ENCODE measurements at places on chromosomes 6 and 20.

GRCh38 chr6:137307163-137307854 is 88.1 kb upstream of the IFNGR1 start:
- DNase-seq: no peak

- no peak for DNase-seq
Observed at GRCh38 chr6:170024940-170025339, 265.9 kb downstream of the DLL1 start.

GRCh38 chr6:41372832-41373626 is 37.6 kb downstream of the NCR2 start:
- DNase-seq: no peak

GRCh38 chr20:30500829-30501440 is 756.5 kb upstream of the DEFB115 start:
- DNase-seq: no peak

- no peak for DNase-seq
Observed at GRCh38 chr6:87628881-87629280, 38.9 kb downstream of the ORC3 start.

DNA sequence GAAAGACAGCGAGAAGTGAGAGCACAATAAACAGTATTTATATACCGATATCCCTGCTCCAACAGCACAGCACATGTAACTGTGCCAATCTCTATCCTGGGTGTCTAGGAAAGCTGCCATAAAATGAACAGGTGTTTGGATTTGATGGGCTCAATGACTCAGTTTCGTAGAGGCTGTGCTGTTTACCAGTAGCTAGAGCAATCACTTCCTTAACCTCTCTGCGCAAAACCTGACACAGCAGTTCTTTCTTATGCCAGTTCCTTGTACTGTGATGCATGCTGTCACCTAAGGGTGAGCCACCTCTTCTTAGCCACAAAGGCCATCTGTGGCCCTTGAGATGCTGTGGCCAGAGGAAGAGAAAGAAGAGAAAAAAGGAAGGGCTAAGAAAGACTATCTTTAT is 59.3 kb downstream of the SHPRH start:
- no peak for DNase-seq

DNA sequence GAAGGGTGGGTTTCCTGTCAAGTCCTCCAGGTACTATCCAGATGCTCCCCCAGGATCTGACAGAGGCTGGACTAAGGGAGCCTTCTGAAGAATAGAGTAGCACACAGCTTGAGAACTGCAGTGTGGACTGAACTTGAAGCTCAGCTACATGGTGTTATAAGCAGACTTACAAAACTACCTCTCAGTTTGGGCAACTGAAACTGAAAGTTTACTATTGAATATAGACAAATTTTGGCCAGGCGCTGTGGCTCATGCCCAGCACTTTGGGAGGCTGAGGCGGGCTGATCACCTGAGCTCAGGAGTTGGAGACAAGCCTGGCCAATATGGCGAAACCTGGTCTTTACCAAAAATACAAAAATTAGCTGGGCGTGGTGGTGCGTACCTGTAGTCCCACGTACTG is 348.5 kb downstream of the PLCB1 start:
- no peak for DNase-seq

- no peak for DNase-seq
Observed at GRCh38 chr20:54203281-54203680, 4.6 kb upstream of the PFDN4 start.

GRCh38 chr20:53084408-53084997 is 112.3 kb downstream of the TSHZ2 start:
- DNase-seq: no peak

GRCh38 chr6:149264629-149265028 is 52.9 kb upstream of the TAB2 start:
- no peak for DNase-seq

- DNase-seq: no peak
Observed at GRCh38 chr20:48706116-48706656, 121.6 kb downstream of the PREX1 start.

GRCh38 chr6:6771224-6771945 is 182.9 kb downstream of the LY86 start:
- DNase-seq: no peak

DNA sequence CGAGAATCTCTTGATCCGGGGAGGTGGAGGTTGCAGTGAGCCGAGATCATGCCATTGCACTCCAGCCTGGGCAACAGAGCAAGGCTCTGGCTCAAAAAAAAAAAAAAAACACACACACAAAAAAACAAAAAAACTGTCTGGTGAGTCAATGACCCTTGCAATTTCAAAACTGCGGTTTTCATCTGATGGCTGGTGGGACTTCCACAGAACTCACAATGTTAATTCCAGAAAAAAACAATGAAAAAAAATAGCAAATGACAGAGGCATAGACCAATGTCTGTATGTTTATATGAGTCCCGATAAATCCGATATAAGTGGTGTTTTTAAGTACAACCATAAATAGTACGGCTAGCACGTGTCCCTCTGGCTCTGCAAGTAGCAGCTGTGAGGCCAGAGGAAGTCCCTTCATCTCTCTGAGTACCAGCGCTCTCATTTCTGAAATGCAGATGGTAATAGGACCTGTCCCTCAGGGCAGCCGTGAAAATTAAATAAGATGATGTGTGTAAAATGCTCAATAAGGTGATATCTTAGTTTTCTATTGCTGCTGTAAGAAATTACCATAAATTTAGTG is 21.9 kb upstream of the PTPN1 start:
- DNase-seq: no peak

- no peak for DNase-seq
Observed at GRCh38 chr20:3686867-3687321, 5.1 kb upstream of the ADAM33 start.

- DNase-seq: no peak
Observed at GRCh38 chr6:53852805-53853204, 58.0 kb downstream of the LRRC1 start.

DNA sequence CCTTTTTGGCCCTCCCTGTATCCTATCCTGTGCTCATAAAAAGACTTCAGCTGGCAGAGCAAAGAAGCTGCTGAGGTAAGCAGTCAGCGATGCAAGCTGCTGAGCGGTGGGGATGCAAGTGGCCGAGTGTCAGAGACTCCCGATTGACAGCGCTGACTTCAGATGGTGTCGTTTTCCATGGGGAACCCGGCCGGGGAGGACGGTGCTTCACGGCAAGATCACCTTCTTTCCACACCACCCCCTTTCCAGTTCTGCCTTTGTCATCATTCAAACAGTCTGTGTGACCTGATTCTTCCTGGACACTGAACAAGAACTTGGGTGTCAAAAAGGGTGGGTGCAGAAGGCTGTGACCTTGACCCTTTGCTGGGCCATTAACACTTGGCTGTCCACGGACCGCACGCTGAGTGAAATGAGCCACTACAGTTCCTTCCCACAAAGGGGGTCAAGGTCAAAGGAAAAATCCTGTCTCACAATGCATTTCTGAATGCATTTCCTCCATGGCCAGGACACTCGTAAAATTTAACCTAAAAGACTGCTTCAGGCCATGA is 52.9 kb upstream of the UNC93A start:
- DNase-seq: no peak

DNA sequence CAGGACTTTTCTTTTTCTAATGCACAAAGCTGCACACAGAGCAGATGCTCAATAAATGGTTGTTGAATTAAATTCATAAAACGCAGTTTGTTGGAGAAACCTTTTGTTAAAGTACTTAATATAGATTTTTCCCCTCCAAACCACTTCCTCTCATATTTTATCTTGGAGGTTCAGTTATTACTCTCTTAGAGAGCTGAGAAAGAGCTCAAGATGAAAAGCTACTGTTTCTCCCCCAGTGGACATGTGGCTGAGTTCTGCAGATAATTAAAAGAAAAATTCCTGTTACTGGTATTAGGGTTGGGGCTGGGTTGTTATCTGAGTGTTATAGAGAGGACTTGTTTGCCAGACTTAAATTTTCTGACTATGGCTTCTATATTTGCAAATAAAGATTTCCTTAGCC is 294.0 kb downstream of the TBC1D7 start:
- DNase-seq: no peak

- no peak for DNase-seq
Observed at GRCh38 chr6:5123296-5124143, 38.4 kb downstream of the PPP1R3G start.

DNA sequence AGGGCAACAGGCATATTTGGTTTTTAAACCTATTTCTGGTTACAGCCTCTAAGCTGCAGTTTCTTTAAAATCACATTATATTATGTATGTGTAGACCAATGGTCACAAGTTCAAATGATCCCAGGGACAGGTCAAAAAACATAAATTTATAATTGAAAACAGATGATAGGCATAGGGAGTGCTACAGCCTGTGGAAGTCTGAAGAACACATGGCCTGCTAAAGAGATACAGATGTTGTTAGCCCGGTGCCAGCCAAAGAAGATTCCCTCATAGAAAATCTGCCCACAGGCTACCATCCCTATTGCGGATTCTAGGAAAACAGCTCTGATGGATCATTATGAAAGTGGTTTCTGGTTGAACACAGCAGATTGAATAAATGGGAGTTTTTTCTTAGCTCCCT is 65.3 kb downstream of the NRSN1 start:
- DNase-seq: no peak

GRCh38 chr20:32470025-32470861 is 112.1 kb downstream of the ASXL1 start:
- DNase-seq: peak; percentile 55

DNA sequence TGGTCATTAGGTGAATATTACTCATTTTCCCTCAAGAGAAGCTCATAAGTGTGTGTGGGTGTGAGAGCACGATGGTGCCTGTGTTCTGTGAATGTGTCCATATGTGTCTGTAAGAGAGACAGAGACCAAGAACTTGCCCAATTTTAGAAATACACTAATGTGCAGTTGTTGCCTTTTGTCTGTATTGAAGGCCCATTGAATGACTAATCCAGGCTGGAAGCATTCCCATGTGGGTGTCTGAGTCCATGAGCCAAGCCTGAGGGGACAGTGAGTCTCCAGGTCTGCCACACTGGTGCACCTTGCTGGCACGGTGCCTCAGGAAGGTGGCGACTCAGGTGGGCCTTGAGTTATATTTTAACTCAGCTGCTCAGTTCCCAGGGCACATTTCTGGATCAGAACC is 25.5 kb upstream of the ASXL1 start:
- no peak for DNase-seq

- DNase-seq: no peak
Observed at GRCh38 chr6:105748737-105749161, 337.4 kb upstream of the PRDM1 start.

DNA sequence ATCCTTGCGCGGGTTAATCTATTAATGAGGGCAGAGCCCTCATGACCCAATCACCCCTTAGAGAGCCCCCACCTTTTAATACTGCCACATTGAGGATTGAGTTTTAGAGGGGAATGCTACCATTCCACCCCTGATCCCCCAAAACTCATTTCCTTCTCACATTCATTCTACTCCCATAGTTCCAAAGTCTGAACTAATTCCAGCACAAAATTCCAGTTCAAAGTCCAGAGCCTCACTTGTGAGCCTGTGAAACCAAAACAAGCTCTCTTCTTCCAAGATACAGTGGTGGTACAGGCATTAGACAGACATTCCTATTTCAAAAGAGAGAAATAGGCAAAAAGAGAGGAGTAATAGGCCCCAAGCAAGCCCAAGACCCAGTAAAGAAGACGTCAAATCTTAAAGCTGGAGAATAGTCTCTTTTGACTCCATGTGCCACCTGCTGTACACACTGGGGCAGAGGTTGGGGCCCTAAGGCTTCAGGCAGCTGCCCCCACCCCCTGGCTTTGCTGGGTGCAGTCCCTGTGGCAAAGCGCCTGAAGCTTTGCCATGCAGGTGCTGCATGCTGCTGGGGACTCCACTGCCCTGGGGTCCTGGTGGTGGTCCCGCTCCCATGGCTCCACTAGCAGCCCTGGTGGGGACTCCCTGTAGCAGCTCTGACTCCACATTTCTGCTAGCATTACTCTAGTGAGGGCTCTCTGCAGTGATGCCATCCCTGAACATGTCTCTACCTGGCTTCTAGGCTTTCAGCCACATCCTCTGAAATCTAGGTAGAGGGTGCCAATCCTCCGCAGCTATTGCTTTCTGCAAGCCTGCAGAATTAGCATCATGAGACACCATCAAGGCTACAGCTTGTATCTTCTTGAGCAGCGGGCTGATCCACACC is 41.3 kb downstream of the RSPH3 start:
- DNase-seq: no peak

GRCh38 chr6:5174244-5174643 is 86.5 kb downstream of the LYRM4 start:
- DNase-seq: peak; percentile 52

DNA sequence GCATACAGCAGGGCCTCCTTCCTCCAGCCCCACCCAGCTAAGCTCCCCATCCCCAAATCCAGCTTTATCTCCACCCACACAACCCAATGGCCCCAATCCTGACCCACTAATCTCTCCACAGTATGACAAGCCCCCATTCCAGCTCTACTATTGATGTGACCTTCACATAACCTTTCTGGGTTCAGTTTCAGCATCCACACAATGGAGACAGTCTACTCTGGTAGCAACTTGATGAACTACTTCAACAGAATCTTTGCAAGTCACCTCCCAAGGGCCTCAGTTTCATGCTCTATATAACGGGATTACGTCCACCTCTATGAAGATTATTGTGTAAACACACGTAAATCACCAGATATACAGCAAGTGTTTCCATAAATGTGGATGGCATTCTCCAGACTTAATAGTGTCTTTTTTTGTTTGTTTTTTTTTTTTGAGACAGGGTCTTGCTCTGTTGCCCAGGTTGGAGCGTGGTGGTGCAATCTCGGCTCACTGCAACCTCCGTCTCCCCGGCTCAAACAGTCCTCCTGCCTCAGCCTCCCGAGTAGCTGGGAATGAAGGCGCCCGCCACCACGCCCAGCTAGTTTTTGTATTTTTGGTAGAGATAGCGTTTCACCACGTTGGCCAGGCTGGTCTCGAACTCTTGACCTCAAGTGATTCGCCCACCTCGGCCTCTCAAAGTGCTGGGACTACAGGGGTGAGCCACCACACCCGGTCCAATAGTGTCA is 1.4 kb downstream of the AHCY start:
- no peak for DNase-seq

GRCh38 chr20:9255171-9255570 is 186.3 kb downstream of the PLCB4 start:
- no peak for DNase-seq

GRCh38 chr6:152636021-152636608 is 1.0 kb downstream of the SYNE1 start:
- DNase-seq: no peak

- no peak for DNase-seq
Observed at GRCh38 chr6:146950351-146950835, 253.8 kb upstream of the STXBP5 start.

GRCh38 chr20:54497931-54498718 is 22.7 kb downstream of the DOK5 start:
- DNase-seq: no peak

DNA sequence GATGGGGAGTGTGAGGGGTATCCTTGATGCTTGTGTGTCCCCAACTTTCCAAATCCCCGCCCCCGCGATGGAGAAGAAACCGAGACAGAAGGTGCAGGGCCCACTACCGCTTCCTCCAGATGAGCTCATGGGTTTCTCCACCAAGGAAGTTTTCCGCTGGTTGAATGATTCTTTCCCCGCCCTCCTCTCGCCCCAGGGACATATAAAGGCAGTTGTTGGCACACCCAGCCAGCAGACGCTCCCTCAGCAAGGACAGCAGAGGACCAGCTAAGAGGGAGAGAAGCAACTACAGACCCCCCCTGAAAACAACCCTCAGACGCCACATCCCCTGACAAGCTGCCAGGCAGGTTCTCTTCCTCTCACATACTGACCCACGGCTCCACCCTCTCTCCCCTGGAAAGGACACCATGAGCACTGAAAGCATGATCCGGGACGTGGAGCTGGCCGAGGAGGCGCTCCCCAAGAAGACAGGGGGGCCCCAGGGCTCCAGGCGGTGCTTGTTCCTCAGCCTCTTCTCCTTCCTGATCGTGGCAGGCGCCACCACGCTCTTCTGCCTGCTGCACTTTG is at the start of gene TNF:
TNF (plus strand) TSS at position 231 of the 567 bp plus-strand sequence; CDS start at position 408, 177 bp downstream.
- no peak for DNase-seq

- DNase-seq: no peak
Observed at GRCh38 chr6:137471497-137471896, 22.7 kb downstream of the OLIG3 start.
